ENCODE measurements at places on chromosomes 4 and X.

DNA sequence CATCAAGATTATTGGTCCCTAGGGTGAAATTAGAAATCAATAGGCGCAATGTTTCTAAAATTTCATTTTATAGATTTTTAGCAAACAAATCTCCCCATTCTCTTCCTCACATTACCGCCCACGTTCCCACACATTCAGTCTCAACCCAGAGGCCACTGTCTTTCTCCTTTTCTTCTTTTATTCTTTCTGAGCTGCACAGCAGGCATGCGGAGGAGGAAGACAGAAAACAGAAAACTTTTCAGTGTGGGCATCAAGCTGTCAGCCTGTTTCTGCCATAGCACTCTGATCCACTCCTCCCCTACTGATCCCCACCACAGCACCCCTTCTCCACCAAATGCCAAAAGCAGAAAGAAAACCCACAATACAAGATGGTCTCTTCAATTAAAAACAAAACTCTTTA is 94.8 kb upstream of the ADAMTS3 start:
- DNase-seq = no peak

DNA sequence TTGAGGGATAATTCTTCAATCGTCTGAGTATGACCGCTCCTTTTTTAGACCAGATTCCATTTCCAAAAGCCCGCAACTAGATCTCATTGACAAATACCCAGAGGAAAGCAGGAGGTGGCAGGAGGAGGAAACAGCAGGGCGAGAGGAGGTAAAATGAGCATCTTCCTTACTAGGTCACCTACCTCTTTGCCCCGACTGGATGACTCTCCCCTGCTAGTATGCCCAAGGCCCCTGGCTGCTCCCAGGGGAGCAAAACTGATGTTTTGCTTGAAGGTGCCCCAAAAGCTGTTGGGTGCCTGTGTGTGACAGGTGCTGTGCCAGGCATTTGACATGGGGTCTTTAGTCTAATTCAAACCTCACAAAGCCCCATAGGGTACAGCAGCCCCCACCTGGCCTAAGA is 48.9 kb downstream of the C4orf50 start:
- DNase-seq = no peak

- DNase-seq = no peak
These were observed 1.5 kb upstream of the SLC16A2 start for GRCh38 chrX:74419864-74420195.

DNA sequence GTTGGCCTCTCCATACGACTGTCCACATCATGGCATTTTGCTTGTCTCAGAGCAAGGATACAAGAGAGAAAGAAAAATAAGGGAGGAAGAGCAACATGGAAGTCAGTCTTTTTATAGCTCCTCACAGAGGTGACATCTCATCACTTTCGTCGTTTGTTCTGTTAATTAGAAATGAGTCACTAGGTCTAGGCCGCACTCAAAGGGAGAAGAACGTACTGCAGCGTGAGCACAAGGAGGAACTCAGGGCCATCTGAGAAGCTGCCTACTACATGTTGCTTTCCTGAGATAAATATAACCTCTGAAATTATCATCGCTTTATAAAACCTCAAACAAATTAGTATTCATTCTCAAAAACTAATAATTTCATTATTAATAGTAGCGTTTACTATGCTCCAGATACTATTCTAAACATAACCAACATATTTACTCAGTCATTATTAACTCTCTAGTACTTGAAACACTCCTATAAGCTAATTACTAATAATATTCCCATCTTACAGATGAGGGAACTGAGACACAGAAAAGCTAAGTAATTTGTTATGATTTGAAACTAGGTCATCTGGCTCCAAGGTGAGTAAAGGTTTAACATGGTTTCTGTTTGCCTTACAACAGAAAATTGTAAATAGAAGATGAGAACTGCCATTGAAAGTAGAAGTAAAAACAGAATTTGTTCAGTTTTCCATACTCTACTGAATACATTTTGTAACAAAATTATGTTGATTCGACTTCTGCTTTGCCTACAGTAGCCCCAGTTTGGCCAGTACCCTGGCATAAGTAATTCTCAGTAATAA is 213.2 kb upstream of the UGT8 start:
- DNase-seq = no peak

- no peak for DNase-seq
These were observed 47.1 kb downstream of the ALG13 start for GRCh38 chrX:111728096-111728495.

Measured in NCI-H446 treated with DMSO at 0.1 percent for 48 hours (cell line).